ENCODE measurements at places on chromosomes 11 and 22.

- DNase-seq = no peak
These were observed 4.0 kb upstream of the NRXN2 start for GRCh38 chr11:64726867-64727530.

- DNase-seq = no peak
These were observed 27.2 kb downstream of the ACAT1 start for GRCh38 chr11:108148556-108148955.

DNA sequence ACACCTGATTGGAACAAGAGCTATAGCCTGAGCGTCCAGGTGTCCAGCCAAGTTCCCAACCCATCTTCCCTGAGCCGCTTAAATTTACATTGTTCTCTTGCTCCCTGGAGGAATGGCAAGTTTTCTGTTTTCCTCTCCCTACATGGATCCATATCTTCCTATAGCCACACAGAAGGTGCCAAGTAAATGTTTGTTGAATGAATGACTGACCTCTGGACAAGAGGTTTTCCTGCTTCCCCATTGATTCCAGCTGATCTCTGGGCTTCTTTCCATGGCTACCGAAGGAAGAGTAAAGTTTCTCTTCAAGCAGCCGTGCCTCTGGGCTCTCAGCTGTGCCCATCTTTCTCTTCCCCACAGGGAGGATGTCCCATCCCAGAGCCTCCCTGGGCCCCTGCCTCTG lies 107.5 kb downstream of the MICAL2 start:
- no peak for DNase-seq

DNA sequence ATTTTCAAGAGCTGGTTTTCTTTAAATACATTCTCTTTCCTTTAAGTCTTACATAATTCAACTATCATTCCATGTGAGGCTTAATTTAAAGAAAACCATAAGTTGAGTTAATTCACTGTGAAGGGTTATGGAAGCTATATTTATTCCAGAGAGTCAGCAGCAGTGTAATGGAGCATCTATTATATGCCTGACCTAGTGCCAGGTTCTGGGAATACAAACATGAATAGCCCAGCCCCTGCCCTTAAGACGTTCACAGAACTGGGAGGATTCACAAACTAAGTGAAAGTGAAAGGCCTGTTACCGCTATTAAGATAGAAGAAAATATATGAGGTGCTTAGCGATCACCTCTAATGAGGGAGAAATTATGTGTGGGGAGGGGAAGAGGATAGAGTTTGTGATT lies 408.9 kb upstream of the CCDC90B start:
- no peak for DNase-seq

DNA sequence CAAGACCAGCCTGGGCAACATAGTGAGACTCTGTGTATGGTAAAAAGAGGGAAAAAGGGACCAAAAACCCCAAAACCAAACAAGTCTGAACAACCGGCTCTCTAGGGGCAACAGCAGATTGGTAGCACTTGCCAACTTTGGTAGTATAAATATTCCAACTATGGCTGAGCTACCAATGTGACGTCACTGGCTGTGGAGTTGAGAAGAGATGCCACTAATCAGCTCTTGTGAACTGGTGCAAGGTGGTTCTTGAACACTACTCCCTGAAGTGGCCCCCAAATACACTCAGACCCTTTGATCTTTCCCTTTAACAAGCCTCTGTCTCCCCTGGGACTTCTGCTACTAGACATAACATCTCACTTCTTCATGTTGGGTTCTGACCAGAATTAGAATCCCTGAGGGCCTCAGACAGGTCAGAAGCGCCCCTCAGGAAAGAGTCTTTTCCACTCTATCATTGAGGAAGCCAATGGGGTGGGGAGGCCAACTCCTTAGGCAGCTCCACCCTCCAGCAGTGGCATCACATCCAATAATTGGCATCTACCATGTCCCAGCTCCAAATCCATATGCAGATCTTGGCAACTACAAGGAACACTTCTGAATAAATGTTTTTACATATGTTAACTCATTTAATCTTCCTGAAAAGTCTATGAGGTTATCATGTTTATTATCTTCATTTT lies 49.2 kb downstream of the RPL27A start:
- no peak for DNase-seq

DNA sequence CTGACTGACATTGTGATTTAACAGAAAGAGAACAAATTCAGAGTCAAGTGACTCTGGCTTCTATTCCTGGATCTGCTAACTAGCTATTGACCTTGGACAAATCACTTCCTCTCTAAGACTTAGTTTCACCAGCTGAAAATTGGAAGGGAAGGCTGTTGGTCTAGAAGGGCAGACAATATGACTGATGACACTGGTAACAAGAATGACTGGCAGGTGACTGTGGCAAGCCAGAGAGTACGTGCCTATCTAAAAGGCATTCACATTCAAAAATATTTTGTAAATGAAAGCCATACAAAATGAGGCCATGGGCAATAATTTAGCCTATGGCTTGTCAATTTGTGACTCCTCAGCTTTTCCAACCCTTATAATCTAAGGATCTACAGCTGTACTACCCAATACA lies 23.5 kb downstream of the SERGEF start:
- DNase-seq = no peak

DNA sequence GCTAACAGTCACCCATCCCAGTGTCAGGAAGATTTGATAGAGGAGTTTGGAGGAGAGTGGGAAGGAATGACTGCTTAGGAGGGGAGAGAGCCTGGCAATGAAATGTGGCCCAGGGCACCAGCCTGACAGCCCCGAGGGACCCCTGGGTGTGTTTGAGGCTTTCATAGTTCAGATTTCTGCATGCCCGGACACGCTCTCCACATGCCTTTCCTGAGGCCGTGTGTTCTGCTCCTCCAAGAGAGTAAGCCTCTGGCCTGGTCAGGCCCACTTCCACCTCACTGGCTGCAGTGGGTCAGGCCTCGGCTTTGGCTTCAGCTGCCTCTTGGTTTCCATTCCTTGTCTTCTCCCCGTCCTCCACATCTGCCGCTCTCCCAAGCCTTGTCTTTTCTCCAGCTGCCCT lies 78.4 kb downstream of the C22orf31 start:
- DNase-seq = no peak

DNA sequence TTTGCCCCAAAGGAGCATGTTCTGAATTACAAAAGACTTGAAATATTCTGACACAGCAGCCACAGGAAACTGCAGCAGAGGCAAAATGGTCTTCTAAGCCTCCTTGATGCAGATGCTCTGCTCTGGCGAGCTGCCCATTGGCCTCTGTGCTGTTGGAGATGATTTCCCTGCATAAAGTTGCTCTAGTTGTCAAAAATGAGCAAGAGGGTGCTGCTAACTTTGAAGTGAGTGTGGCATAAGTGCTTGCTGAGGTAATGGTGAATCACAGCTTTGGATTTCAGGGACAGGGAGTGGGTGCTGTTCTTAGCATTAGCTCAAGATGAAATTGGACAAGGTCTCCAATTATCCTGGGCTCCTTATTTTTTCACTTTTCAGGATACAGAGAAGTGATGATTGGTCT lies 435.4 kb downstream of the TMEM135 start:
- no peak for DNase-seq

Measured in CD4-positive, alpha-beta T cell treated with Interleukin-15 for 1 hour (primary cell).